ENCODE measurements at places on chromosomes 16 and 17.

DNA sequence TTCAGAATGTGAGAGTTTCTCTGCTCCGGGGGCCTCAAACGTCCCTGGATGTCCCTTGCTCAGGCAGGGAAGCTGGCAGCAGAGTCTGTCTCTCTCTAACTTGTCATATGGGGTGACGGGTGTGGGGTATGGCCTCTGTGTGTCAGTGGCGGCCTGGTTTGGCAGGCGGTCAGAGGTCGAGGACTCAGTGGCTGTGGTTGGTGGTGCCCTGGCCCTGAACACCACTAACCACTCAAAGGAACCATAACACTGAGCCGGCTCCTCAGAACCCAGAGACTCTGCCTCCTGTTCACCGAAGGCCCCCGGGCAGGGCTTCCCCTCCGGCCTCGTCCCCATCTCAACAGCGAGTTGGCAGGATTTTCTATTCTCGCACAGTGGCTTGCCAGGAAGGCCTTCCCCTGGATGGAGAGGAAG is 677 bp downstream of the P2RX1 start:
- no peak for DNase-seq

- DNase-seq: no peak
Measured at GRCh38 chr17:8608001-8608400, 22.5 kb downstream of the MYH10 start.

DNA sequence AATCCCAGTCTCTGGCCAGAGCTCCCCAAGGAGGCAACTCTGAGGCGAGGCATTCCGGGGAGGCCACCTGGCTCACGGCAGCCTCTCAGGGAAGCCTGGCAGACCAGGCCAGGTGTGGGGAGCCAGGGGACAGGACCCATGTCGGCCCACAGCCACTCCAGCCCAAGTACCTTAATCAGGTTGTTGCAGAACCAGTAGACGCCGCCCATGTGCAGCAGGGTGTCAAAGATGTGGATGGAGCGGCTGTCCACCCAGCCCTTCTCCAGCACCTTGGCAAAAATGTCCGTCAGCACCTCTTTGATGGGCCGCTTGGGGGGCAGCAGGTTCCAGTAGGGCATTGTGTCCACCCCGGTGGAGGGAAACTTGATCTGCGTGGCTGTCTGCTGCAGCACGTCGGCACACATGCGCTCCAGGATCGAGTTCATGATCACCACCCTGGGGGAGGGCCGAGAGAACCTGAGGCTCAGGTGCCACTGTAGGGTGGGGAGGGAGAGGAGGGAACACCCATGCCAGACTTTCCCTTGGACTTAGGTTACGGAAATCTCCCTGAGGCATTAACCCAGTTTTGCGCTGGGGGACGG is 7.8 kb downstream of the CSF3 start:
- DNase-seq: no peak

GRCh38 chr17:3818786-3819185 is 17.8 kb upstream of the ITGAE start:
- DNase-seq: no peak

- no peak for DNase-seq
Measured at GRCh38 chr17:38628441-38628840, 22.7 kb upstream of the SRCIN1 start.

DNA sequence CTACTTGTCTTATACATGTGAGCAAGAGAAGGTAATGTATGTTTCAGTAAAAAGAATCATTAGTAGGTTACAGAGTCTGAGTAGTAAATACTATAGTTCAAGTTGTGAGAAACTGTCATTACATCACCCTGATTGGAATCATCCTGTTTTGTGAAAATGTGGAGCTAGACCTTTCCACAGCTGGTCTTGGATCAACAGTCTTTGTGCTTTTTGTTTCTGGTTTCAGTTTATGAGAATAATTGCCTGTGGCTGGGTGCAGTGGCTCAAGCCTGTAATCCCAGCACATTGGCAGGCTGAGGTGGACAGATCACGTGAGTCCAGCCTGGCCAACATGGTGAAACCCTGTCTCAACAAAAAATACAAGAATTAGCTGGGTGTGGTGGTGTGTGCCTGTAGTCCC is 19.7 kb upstream of the SHISA9 start:
- no peak for DNase-seq

DNA sequence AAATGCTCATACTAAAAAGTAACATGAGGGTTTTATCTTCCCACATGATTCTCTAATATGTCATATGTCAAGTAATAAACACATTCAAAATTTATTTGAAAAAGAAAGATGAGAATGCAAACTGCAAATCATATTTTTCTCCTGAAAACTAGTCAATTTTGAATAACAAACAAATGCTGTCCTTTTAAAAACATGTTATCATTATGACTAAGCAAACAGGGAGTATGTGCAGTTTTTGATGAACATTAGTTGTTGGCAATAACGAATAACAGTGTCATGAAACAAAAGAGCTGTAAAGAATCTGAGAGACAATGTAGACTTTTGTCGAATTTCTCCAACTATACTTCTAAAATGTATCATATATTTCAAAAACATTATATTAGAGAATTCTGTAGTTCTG is 34.8 kb downstream of the RPGRIP1L start:
- no peak for DNase-seq

DNA sequence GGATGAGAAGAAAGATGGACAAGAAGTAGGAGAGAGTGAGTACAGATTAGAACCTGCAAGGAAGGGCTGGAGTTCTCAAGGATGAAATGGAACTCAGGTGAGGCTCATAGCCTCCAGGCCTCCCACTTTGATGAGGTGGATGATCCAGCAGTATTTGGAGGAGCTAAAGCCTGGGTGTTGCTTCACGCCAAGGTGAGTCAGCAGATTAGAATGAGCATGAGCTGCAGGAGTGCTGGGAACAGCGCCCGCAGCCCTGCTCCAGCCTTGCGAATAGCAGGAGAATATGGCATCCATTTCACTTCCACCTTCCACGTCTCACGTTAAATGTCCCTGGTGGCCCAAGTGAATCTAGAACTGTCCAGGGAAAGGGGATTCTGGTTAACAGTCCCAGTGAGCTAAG is 94.4 kb upstream of the CPHXL start:
- no peak for DNase-seq

DNA sequence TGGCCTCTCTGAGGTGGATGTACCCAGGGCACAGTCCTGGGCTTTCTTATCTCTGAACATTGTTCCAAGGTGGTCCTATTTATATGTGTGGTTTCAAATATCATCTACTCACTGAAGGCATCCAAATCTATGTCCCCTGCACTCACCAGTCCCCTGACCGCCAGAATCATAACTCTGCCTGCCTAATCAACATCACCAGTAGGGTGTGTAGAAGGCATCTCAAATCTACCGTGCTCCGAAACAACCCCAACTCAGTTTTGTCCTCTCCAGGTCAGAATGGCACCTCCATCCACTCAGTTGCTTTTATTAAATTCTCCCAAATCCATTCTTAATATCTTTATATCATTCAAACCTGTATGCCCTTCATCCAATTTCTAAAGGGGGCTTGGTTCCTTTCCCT is 536.3 kb downstream of the GRIN2A start:
- no peak for DNase-seq

- DNase-seq: no peak
Measured at GRCh38 chr17:71032746-71033273, 863.5 kb downstream of the KCNJ2 start.

- DNase-seq: no peak
Measured at GRCh38 chr17:61926826-61927207, 965 bp downstream of the INTS2 start.

DNA sequence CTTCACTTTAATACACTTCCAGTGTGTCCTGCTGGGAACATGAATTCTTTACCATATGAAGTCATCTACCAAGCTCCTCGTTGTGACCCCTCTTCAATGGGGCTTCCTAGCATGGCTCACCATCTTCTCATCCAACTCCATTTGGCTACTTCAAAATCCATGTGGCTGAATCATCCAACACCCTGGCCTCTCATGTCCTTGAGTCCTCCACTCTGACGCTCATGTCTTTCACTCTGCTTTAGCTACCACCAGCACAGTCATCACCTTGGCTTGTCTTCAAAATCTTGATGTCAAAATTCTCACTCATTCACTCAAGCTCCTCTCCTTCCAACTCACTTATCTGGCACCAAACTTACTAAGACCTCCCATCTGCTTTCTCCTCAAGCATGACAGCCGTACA is 35.8 kb downstream of the AMFR start:
- DNase-seq: no peak

DNA sequence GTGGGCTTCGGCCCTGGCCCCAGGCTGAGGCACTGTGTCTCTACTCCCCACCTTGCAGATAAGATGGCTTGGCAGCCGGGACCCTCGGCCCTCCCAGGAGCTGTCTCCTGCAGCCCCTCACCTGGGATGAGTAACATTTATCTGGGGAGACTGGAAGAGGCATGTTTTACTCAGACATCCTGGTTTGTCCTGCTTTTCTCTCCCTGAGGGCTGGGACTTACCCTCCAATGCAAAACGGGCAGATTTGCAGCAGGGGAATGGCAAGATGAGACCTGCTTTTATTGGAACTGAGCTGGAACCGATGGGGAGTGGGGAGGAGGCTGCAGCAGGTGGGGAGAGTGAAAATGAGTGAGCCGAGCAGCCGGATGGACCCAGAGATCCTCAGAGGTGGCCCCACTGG is 27.3 kb upstream of the UBE2G1 start:
- no peak for DNase-seq

DNA sequence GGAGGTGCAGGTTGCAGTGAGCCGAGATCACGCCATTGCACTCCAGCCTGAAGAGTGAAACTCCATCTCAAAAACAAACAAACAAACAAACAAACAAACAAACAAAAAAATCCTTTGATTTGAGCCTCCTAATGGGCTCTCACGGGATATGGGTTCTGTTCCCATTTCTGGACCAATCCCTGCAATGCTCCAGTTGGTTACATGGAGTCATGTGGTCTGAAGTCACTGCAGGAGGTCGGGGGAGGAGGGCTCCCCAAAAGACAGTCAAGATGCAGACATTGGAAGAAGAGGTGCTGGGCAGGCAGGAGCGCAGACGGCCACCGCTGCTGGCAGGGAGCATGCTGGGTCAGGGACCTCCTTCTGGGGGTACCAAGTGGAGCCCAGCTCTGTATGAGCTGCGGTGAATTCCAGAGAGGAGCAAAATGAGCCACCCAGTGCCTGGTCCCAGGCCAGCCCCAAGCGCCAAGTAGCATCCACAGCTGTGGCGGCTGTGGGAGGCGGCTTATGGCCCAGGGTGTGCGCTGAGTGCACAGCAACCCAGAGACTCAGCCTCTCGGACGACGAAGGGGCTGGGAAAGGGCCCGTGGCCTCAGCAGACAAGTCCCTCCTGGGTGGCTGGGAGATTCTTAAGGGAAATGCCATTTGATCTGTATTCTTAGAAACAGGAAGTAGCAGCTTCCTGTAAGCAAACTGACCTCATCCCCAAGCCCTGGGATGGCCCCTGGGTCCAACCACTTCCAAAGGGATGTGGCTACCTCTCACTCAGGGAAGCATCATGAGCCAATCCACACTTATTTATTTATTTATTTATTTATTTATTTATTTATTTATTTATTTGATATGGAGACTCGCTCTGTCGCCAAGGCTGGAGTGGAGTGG is 19.6 kb upstream of the ATP2A3 start:
- no peak for DNase-seq

- no peak for DNase-seq
Measured at GRCh38 chr16:72021043-72021442, 12.5 kb downstream of the DHODH start.

GRCh38 chr16:71453036-71453435 is 9.0 kb downstream of the ZNF23 start:
- no peak for DNase-seq
